ENCODE measurements at places on chromosomes 7 and 10.

DNA sequence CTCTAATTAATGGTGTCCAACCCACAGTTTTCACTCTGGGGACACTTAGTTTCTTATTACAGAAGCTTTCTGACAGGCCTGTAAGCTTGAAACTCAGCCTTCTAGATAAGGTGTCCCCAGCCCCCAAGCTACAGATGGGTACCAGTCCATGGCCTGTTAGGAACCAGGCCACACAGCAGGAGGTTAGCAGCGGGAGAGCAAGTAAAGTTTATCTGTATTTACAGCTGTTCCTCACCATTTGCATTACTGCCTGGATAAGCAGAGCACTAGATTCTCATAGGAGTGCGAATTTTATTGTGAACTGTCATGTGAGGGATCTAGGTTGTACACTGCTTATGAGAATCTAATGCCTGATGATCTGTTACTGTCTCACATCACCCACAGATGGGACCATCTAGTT lies 93.7 kb downstream of the TMEM26 start:
- DNase-seq: no peak

GRCh38 chr7:69801729-69802682 lies 203.7 kb downstream of the AUTS2 start:
- no peak for DNase-seq

- DNase-seq: no peak
Observed at GRCh38 chr10:72730479-72730878, 38.5 kb downstream of the MCU start.

DNA sequence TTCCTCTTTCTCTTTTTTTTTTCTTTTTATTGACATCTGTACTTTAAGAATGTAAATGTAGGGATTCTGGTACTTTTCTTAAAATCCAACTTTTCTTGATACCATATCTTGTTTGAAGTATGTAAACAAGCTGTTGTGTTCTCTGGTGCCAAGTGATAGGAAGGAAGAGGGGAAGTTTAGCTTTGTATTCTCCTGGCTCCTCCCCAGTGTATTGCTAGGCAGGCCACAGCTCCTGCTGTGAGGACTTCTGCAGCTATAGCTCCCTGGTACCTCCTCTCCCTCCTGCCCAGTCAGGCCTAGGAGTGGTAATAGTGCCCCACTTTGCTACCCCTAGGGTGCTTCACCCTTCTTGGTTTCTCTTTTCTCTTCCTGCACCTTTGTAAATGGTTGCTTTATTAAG lies 45.3 kb upstream of the SP8 start:
- DNase-seq: no peak

- DNase-seq: no peak
Observed at GRCh38 chr10:79320820-79321493, 26.3 kb upstream of the PPIF start.

- DNase-seq: no peak
Observed at GRCh38 chr10:76430061-76430645, 998.7 kb downstream of the LRMDA start.

GRCh38 chr10:59374916-59375315 lies 12.6 kb upstream of the FAM13C start:
- no peak for DNase-seq

GRCh38 chr10:99685597-99685967 lies 26.3 kb downstream of the ENTPD7 start:
- no peak for DNase-seq
